Mesenteric fat pad (tissue), 1 donor: ENCODE measurements at places on chromosomes 6 and 20.

DNA sequence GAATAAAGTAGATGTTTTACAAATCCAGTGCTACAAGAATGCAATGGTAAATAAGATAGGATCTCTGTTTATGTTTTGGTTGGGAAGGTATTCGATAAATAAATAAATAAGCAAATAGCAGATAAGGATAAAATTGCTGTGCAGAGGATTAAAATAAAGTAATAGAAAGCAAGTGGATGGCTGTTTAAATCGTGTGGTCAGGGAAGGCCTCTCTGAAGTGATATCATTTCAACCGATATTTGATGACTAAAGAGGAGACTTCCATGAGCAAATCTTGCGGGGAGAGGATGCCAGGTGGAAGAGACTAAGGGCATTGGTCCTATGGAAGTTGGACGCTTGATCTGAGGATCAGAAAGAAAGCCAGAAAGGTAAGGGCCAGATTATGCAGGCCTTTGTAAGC, 92.0 kb upstream of the CCN2 start:
- DNase-seq = no peak

DNA sequence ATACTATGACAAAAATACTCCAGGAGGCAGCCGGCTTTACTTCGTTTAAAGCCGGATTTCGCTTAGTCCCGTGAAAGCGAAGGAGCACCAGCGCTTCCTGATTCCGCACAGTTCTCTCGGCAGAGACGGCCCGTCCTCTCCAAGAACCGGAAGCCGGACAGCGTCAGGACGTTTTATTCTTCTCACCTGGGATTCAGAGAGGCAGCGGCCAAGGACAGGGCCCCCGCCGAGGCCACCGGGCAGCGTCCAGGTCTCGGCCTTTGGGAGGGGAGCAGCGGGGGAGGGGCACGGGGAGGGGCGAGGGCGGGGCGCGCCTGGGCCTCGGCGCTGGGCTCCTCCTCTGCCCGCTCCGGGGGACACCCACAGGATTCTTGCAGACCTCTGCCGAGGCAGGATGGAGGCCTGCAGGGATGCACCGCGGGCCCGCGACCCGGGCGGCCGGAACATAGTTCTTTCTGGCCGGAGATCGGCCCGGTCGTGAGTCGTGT, 2.8 kb upstream of the DIDO1 start:
- DNase-seq = no peak

GRCh38 chr6:107657373-107657754, 166.7 kb downstream of the SCML4 start:
- no peak for DNase-seq

GRCh38 chr6:11682561-11682975, 96.0 kb downstream of the ADTRP start:
- no peak for DNase-seq

DNA sequence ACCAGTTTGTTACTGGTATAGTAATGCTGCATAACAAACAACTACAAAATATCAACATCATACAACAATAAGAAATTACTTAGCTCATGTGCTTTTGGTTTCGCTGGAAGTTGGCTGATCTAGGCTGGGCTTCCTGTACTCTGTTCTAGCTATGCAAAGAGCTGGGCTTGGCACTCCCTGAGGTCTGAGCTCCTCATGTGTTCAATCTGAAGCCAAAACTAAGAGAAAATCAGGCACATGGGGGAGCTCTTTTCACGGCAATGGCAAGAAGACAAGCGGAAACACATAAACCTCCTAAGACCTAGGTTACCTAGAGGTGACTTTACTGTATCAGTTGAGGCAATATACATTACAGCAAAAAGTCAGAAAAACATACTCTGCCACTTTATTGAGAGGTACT, 574.2 kb downstream of the KHDRBS2 start:
- no peak for DNase-seq

GRCh38 chr20:64180673-64181072, 16.4 kb downstream of the MYT1 start:
- no peak for DNase-seq

- no peak for DNase-seq
Measured at GRCh38 chr6:41836022-41836659, 48.6 kb downstream of the TOMM6 start.

DNA sequence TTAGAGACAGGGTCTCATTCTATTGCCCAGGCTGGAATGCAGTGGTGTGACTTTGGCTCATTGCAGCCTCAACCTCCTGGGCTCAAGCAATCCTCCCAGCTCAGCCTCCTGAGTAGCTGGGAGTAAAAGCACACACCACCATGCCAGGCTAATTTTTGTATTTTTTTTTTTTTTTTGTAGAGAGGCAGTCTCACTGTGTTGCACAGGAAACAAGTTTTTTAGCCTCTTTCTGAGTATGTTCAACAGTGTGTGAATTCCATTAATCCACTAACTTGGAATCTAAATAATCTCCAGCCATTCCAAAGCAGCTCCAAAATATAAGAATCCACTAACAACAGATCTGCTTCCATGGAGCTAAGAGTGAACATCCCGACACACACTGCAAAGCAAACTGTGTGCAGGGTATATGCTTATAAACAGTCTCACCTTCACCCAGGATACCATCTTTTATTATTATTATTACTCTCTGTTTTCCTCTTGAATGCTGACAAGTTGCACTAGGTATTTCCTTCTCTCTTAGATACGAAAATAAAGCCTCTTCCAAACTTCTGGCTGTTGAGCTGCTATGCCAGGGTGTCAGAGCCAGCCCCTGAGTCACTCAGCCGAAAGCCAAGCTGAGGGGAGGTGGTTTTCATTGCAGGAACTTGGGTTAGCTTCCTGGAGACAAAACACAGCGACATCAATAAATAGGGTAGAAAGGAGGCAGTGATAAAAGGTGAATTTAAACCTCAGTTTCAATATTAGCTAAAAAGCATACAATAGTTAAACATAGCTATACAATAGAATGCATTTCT, 264.9 kb downstream of the HIVEP2 start:
- no peak for DNase-seq

DNA sequence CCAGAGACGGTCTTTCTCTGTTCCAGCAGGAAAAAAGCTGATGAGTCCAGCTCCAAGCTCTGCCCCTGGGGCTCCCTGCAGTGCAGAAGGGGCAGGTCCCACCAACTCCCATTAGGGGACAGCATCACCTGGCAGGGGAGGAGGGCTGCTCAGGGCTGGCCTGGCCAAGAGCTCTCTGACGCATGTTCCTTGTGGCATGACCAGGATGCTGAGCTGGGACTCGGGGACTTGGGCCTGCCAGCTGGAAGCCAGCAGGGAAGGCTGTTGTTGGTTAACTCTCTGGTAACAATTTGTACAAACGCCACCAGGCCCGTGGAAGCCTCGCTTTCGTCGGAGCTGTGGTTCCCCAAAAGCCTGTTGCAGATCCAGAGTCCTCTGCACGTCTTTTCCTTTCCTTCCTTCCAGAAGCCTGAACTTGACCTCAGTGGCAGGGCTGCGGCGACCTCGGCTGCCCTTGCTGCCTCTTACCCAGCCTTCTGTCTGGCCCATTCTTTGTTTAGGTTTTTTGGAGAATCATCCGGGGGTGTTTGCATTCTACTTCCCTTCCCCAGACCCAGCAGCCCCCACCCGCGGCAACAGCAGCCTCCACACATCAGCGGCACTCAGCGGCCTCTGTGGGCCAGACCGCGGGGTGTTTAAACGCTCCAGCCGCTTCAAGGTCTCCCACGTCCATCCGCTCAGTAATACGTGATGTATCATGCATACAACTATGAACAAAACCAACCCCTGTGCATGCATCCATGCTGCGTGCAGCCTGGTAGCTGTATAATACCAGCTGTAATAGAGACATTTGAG, 63.3 kb downstream of the GNAS-AS1 start:
- DNase-seq = no peak

- DNase-seq = peak; percentile 73
Measured at GRCh38 chr6:35243386-35243958, 16.1 kb upstream of the ZNF76 start.

- DNase-seq = no peak
Measured at GRCh38 chr6:43945768-43946080, 175.7 kb downstream of the VEGFA start.

DNA sequence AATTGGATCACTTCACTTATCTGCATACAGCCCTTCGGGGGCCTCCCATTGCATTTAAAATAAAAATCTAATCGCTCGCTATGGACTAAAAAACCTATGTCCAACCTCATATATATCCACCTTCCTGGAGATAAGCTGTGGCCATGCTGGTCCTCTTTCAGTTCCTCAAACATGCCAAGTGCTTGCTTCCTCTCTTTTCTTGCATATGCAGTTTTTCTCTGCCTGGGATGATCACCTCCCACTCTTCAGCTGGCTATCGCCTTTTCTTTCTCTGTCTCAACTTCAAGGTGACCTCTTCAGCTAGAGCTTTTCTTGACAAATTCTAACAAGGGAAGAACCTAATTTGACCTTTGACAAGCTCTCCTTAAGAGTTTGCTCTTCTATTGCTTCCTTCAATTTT, 5.6 kb upstream of the TFB1M start:
- DNase-seq = no peak

- DNase-seq = no peak
Measured at GRCh38 chr6:105374010-105374420, 28.9 kb downstream of the PREP start.

GRCh38 chr20:2891343-2891742, 18.1 kb downstream of the PTPRA start:
- no peak for DNase-seq
